ENCODE measurements at places on chromosomes 5 and 9.

GRCh38 chr5:149895416-149896345, 48.9 kb downstream of the PDE6A start:
- no peak for DNase-seq

- no peak for DNase-seq
Observed at GRCh38 chr5:138083702-138084101, at the start of gene WNT8A. Gene WNT8A, plus strand, starts transcription at chr5:138084033. Its CDS starts 95 bp downstream, at chr5:138084128.

- DNase-seq, result no peak
Observed at GRCh38 chr9:18396102-18396728, 77.7 kb upstream of the ADAMTSL1 start.

DNA sequence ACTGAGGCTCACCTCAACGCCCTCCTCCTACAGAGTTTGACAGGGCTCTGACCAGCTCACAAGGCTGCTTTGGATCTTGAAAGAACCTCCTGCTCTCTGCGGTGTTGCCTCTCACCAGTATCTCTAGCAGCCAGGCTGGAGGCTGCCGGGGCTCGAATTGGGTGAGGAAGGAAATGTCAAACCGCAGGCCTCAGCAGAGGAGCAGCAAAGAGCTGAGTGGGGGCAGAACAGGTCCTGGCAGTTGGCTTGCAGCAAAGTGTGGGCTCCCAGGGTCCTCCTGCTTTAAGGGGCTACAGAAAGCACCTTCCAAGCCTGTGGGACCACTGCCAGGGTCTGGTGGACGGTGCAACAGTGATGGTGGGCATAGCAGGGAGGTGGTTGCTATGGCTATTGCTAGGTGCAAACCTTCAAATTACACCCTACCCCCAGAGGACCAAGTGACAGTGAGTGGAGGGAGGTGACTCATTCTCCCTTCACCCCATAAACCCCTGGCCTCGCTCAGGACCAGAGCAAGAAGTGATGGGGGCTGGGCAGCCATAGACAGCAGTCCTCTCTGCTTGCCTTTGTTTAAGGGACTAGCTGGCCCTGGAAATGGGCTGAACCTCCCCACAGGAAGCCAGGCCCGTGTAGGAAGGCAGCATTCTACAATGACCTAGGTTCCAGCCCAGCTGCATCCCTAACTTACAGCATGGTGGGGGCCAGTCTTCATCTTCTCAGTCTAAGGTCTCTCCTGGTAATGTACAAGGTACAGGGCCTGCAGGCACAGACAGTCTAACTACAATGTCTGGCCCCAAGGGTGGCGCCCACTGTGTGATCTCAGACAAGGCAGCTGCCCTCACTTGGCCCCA, 18.7 kb downstream of the LCP2 start:
- no peak for DNase-seq

GRCh38 chr5:161190086-161190485, 338.1 kb upstream of the ATP10B start:
- DNase-seq, result no peak

GRCh38 chr5:149959406-149960236, 937 bp upstream of the SLC26A2 start:
- peak; percentile 53 for DNase-seq

GRCh38 chr5:91076138-91076537, 307.0 kb downstream of the ARRDC3 start:
- no peak for DNase-seq

- peak; percentile 22 for DNase-seq
Observed at GRCh38 chr5:168076561-168076991, 214.9 kb upstream of the WWC1 start.

- no peak for DNase-seq
Observed at GRCh38 chr9:131237291-131237690, 39.0 kb downstream of the FAM78A start.

GRCh38 chr9:136603901-136604814, 58.3 kb upstream of the NOTCH1 start:
- no peak for DNase-seq

Data from trophoblast cell (in vitro differentiated cells and primary cell).